ENCODE measurements at places on chromosomes 6 and 20. TPM values are rescaled to one million over a fixed set of nuclear protein-coding genes. Genes with fewer than 3 reads are reported as not detected.

FAM209B gene
- 0.55 TPM for total RNA-seq

- H3K4me3 ChIP-seq, result no peak overlapping the region
- no peak for DNase-seq
- H3K36me3 ChIP-seq, result no peaks in the 10 kb centered on the region
- no peaks in the 10 kb centered on the region for H3K4me1 ChIP-seq
- H3K27me3 ChIP-seq, result peaks cover 2% of the 10 kb centered on the region
- no peak overlapping the region for H3K27ac ChIP-seq
Measured at GRCh38 chr20:19502169-19502568, 255.9 kb upstream of the RIN2 start.

- H3K36me3 ChIP-seq, result no peaks in the 10 kb centered on the region
- H3K4me3 ChIP-seq, result no peak overlapping the region
- H3K27me3 ChIP-seq, result no peaks in the 10 kb centered on the region
- no peak for DNase-seq
- no peaks in the 10 kb centered on the region for H3K4me1 ChIP-seq
Measured at GRCh38 chr6:74598462-74599393, 607.1 kb downstream of the COL12A1 start.

DNA sequence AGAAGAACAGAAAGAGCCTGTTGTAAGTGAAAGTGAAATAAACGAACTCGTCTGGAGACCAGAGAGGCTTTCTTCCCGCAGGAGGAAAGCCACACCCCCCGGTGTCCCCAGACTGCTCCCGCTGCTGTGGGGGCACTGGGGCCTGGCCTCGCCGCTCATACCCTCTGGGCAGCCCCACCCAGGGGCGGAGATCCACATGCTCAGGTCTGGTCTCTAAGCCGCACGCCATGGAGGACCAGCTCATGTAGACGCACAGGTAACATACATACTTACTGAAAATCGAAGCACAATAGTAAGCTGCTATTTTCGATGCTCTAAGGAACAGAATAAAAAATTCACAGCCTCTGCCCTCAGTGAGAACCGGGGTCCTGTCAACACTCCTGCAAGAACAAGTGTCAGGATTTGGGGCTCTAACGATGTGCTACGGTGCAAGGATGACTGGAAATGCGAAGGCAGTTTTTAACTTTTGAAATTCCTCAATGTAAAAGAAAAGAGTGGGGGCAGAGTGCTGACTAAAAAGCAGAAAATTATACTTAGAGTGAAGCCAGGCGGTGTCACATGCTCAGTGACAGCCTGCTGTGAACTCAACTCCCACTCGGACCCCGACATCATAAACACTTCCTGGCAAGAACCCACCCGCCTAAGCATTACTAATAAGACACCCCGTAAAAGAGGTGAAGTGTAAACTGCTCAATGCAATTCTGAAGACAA lies 110.5 kb downstream of the IRF4 start:
- H3K27me3 ChIP-seq, result no peaks in the 10 kb centered on the region
- no peak overlapping the region for H3K27ac ChIP-seq
- no peak for DNase-seq
- H3K4me3 ChIP-seq, result no peak overlapping the region
- H3K4me1 ChIP-seq, result no peaks in the 10 kb centered on the region
- H3K36me3 ChIP-seq, result peaks cover 4% of the 10 kb centered on the region

DNA sequence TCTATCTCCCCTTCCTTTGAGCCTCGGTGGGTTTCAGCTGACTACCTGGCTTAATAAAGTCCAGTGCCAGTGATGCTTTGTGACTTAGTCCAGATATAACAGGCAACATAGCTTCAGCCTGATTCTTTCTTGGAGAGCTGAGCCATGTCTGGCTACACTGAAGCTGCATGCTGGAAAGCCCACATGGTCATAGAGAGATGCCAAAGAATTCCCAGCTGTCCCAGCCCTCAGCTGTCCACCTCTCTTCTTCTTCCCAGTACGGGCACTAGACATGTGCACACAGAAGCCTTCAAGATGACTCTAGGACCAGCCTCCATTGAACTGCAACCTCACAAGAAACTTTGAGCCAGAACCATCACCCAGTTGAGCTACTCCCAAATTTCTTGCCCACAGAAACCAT lies 154.1 kb upstream of the MYLIP start:
- no peaks in the 10 kb centered on the region for H3K4me1 ChIP-seq
- H3K36me3 ChIP-seq, result peaks cover 3% of the 10 kb centered on the region
- H3K27ac ChIP-seq, result no peak overlapping the region
- no peak overlapping the region for H3K4me3 ChIP-seq

ZNF334 gene
- 21.4 TPM for total RNA-seq

- H3K4me3 ChIP-seq, result no peak overlapping the region
- DNase-seq, result no peak
- H3K4me1 ChIP-seq, result peaks cover 6% of the 10 kb centered on the region
- H3K36me3 ChIP-seq, result no peaks in the 10 kb centered on the region
- no peak overlapping the region for H3K27ac ChIP-seq
Measured at GRCh38 chr6:110055387-110055735, 77.2 kb downstream of the GPR6 start.

DNA sequence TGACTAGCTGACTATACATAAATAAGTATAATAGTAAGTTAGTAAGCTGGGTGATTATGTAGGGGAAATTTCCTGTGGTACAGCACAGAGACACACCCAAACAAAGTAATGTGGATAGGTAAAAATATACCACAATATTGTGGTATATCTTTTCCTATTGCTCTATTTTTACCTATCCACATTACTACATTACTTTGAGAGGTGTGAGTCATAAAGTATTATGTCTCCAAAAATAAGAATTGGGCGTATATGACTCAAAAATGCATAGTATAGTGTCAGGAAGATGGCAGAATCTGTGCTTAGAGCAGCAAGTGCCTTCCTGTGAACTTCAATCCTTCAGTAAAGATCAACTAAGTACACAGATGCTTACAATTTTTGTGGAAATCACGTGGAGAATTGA lies 2.7 kb upstream of the SIRPG start:
- peaks cover 25% of the 10 kb centered on the region for H3K27me3 ChIP-seq
- no peaks in the 10 kb centered on the region for H3K36me3 ChIP-seq
- no peak overlapping the region for H3K27ac ChIP-seq
- DNase-seq, result no peak
- H3K4me3 ChIP-seq, result no peak overlapping the region

DNA sequence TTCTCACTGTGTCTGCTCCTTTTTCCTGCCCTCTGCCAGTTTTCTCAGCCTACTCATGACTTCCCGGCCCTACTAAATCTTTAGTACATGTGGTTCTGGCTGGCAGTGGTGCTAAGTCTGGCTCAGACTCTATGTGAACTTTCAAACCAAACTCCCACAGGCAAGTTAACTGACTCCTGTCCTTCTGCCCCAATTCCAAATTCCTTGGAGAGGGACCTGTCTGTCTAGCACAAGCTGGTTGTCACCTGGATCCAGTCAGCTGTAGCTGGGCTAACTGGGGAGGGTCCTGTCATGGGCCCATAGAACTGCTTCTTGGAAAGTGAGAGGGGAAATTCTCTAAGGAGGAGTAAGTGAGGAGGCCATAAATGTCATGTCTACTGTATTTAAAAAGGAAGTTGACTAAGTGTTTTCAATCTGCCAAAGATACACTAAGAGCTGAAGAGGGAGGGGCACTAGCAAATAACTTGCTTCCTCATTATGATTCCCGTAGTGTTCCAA lies 240.1 kb downstream of the KCNQ5 start:
- H3K27ac ChIP-seq, result no peak overlapping the region
- no peak for DNase-seq
- no peaks in the 10 kb centered on the region for H3K4me1 ChIP-seq
- H3K4me3 ChIP-seq, result no peak overlapping the region

GRCh38 chr20:1945660-1946059 lies 48.2 kb downstream of the PDYN start:
- H3K4me3 ChIP-seq, result no peak overlapping the region
- peaks cover 70% of the 10 kb centered on the region for H3K27me3 ChIP-seq
- H3K4me1 ChIP-seq, result peaks cover 36% of the 10 kb centered on the region
- no peak for DNase-seq
- H3K36me3 ChIP-seq, result no peaks in the 10 kb centered on the region
- no peak overlapping the region for H3K27ac ChIP-seq

DNA sequence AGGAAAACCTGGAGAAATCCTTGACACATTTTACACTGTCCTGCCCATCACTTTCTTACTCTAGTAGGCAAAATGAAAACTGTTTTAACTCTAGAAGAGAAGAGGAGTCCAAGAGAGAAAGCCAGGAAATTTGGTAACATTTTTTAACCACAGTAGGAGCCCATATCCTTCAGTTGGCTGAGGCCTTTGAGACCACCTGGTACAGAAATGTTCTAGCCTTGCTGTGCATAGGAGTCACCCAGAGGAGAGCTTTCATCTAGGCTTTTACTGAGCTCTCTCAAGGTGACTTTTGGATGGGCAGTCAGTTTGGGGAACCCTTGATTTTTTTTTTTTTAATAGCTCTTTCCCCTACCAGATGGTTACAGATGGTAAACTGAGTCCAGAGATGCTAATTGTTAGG lies 25.0 kb downstream of the LRRN4 start:
- no peaks in the 10 kb centered on the region for H3K4me1 ChIP-seq
- H3K4me3 ChIP-seq, result no peak overlapping the region
- H3K27ac ChIP-seq, result no peak overlapping the region
- H3K36me3 ChIP-seq, result peaks cover 32% of the 10 kb centered on the region

- H3K4me3 ChIP-seq, result no peak overlapping the region
- no peaks in the 10 kb centered on the region for H3K4me1 ChIP-seq
- no peaks in the 10 kb centered on the region for H3K36me3 ChIP-seq
- no peaks in the 10 kb centered on the region for H3K27me3 ChIP-seq
Measured at GRCh38 chr6:128659878-128660622, 139.7 kb upstream of the PTPRK start.

DNA sequence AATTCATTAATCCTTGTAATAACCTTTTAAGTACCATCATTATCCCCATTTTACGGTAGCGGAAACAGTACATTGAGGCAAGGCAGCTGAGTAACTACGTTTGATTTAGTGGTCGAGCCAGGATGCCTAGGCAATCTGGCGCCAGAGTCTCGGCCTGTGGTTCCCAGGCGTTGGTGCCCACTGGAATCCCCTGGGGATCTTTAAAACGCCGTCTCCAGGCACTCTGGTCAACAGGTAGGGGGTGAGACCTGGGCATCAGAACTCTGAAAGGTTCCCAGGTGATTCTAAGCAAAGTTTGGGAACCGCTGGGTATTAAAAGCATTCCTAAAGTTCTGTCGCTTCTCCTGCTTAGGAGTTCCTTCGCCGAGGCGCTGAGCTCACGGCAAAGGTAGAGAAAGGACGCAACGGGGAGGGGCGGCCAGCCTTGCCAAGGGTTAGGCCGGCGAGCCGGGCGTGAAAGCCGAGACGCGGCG lies 939 bp downstream of the DTNBP1 start:
- H3K27me3 ChIP-seq, result peaks cover 28% of the 10 kb centered on the region
- no peak overlapping the region for H3K27ac ChIP-seq
- peak; percentile 24 for DNase-seq
- no peaks in the 10 kb centered on the region for H3K36me3 ChIP-seq

DNA sequence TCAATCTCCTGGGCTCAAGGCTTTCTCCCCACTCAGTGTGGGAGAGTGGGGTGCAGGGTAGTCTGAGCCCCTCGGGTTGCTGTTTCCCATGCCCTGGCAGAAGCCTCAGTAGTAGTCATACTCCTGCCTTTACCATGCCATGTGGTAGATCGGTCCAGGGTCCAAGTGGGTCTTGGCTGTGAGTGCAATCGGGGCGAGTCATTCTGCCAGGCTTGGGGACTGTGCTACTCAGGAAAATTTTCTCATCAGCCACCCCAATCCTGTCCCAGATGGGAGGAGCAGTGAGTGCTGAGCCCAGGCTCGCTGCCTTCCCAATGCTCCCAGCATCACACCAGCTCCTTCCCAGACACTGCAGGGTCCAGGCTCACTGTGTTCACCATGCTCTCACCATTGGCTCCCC lies 10.7 kb upstream of the RAET1L start:
- H3K4me3 ChIP-seq, result no peak overlapping the region
- no peak overlapping the region for H3K27ac ChIP-seq
- H3K36me3 ChIP-seq, result peaks cover 6% of the 10 kb centered on the region
- DNase-seq, result no peak
- H3K27me3 ChIP-seq, result peaks cover 92% of the 10 kb centered on the region

BANF2 gene
- total RNA-seq, result not detected

- no peaks in the 10 kb centered on the region for H3K36me3 ChIP-seq
- H3K27ac ChIP-seq, result no peak overlapping the region
- H3K4me3 ChIP-seq, result no peak overlapping the region
- no peaks in the 10 kb centered on the region for H3K4me1 ChIP-seq
- DNase-seq, result no peak
Measured at GRCh38 chr6:11785774-11786579, 7.4 kb upstream of the ADTRP start.

- no peak overlapping the region for H3K27ac ChIP-seq
- peaks cover 14% of the 10 kb centered on the region for H3K4me1 ChIP-seq
- H3K4me3 ChIP-seq, result no peak overlapping the region
- DNase-seq, result no peak
- peaks cover under 1% of the 10 kb centered on the region for H3K36me3 ChIP-seq
Measured at GRCh38 chr6:70842541-70842940, 114.3 kb downstream of the B3GAT2 start.

ZKSCAN8 gene
- 37.9 TPM for total RNA-seq

STMN3 gene
- total RNA-seq, result 101 TPM

DNA sequence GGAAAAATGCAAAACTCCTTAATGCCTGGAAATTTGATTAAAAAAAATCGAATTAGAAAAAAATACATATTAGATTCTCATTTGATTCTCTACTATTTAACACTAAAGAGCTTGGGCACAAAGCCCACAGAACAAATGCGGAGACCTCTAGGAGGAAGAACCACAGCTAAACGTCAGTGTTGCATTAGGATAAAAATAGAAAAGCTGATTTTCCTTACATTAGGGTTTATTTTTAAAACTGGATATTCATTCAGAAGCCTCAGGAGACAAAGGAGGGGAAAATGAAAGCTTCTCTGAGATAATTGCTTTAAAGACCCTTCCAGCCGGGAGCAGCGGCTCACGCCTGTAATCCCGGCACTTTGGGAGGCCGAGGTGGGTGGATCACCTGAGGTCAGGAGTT lies 77.3 kb downstream of the ECT2L start:
- DNase-seq, result no peak
- no peak overlapping the region for H3K27ac ChIP-seq
- H3K36me3 ChIP-seq, result no peaks in the 10 kb centered on the region

- H3K4me1 ChIP-seq, result peaks cover 27% of the 10 kb centered on the region
- peaks cover 4% of the 10 kb centered on the region for H3K36me3 ChIP-seq
- no peaks in the 10 kb centered on the region for H3K27me3 ChIP-seq
- peak overlapping the region; percentile 92 for H3K4me3 ChIP-seq
- H3K27ac ChIP-seq, result peak overlapping the region; percentile 88
Measured at GRCh38 chr6:69795469-69796072, 1.2 kb downstream of the LMBRD1 start.

ULBP3 gene
- total RNA-seq, result 17.5 TPM

GRCh38 chr6:75931011-75931680 lies 141.3 kb downstream of the IMPG1 start:
- no peak for DNase-seq
- peaks cover 2% of the 10 kb centered on the region for H3K27me3 ChIP-seq
- no peak overlapping the region for H3K4me3 ChIP-seq
- H3K27ac ChIP-seq, result no peak overlapping the region
- H3K36me3 ChIP-seq, result no peaks in the 10 kb centered on the region

DNA sequence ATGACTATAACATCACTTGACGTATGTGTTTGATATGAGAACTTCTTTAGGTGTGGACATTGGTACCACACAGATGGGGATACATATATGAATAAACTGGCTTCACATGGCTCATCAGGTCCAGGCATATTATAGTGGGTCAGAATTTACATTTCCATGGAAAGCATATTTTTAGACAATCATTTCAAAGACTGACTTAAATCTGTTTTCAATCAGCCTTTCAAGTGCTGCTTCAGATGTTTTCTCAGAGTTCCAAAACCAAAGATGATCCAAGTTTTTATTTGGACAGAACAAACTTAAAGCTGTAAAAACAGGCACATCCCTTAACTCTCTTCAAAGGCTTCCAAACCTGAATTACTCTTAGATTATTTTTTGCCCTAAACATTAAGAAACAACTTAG lies 88.1 kb downstream of the PRSS35 start:
- H3K4me1 ChIP-seq, result peaks cover 11% of the 10 kb centered on the region
- H3K27ac ChIP-seq, result no peak overlapping the region
- no peak overlapping the region for H3K4me3 ChIP-seq
